ENCODE measurements at places on chromosomes 3 and 15. TPM values are rescaled to one million over a fixed set of nuclear protein-coding genes. Genes with fewer than 3 reads are reported as not detected.

PP2D1 gene
- not detected for total RNA-seq

NMB gene
- total RNA-seq = 5.1 TPM

CSPG4 gene
- 0.05 TPM for total RNA-seq

GRCh38 chr3:23916152-23916885 is 471 bp downstream of the NKIRAS1 start:
- peak overlapping the region; percentile 92 for H3K4me3 ChIP-seq
- peak overlapping the region; percentile 76 for H3K27ac ChIP-seq
- H3K36me3 ChIP-seq = peaks cover 49% of the 10 kb centered on the region
- no peaks in the 10 kb centered on the region for H3K27me3 ChIP-seq

GRCh38 chr15:101307897-101308603 is 13.0 kb upstream of the SNRPA1 start:
- H3K4me3 ChIP-seq = no peak overlapping the region
- H3K27me3 ChIP-seq = no peaks in the 10 kb centered on the region
- no peak overlapping the region for H3K27ac ChIP-seq

- H3K4me1 ChIP-seq = peaks cover 27% of the 10 kb centered on the region
- DNase-seq = peak; percentile 87
- peaks cover 9% of the 10 kb centered on the region for H3K36me3 ChIP-seq
- H3K27me3 ChIP-seq = no peaks in the 10 kb centered on the region
- peak overlapping the region; percentile 69 for H3K27ac ChIP-seq
Observed at GRCh38 chr15:55279746-55280351, 9.8 kb downstream of the RAB27A start.

- DNase-seq = peak; percentile 19
- no peaks in the 10 kb centered on the region for H3K4me1 ChIP-seq
- no peak overlapping the region for H3K4me3 ChIP-seq
- no peaks in the 10 kb centered on the region for H3K27me3 ChIP-seq
Observed at GRCh38 chr15:51658664-51659063, 22.6 kb upstream of the SCG3 start.

DNA sequence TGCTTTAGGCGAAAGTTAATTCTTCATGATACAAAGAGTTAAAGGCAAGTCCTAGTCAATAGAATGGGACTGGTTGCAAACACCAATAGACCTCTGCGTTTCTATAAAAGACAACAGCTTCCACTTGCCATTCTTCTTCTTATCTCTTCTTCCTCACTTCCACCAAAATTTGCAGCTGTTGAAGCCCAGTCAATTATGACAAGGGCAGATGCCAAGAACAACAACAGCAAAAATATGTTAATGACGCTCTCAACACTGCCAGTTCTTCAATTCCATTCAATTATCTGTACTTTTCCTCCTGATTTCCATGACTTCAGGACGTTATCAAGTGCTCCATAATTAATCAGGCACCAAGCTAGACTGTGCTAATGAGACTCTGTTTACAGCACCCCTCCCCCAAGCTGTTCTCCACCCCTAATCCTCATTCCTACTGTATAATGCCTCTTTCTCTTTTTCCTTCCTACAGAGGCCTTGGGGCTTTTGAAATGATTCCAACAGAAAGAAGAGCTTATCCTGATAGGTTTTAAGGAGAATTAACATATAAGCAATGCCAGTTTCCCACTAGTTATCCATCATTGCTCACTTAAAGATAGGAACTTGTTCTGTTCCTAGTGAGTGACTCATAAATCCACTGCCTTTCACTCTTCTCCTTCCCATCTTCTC is 1160.5 kb downstream of the IGSF11 start:
- H3K27me3 ChIP-seq = no peaks in the 10 kb centered on the region
- H3K27ac ChIP-seq = no peak overlapping the region
- H3K4me3 ChIP-seq = no peak overlapping the region
- peaks cover 17% of the 10 kb centered on the region for H3K4me1 ChIP-seq

DNA sequence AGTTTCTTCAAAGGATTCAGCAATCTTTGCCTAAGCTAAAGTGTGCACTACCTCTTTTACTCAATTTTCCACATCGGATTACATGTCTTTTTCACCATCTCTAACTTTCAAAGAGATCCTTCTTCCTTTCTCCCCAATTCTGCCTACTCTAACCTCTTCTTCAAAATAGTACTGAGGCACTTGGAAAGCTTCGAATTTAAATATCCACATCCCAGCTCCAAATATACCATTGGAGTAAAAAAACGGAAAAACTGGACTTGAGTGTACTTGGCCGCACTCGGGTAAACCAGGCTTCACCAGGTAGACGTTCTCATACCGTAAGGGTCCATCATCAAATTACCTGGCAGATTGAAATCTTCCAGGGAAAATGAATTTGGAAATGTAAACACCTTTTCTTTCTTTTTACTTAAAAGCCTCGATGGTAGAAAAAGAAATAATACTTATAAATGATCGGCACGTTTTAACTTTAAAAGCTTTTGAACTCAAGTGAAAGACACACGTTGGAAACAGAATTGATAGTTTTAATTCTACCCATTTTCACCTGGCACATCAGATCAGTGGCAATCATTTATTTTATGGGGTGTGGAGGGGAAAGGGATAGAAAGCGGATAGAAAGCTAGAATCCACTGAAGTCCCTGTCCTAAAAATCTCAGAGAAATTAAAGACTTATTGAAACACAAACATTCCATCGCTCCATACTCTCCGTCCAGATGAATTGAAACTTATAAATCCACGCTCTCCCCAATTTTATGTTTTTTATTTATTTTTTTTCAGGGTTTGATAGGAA is 8.2 kb upstream of the MEIS2 start:
- H3K4me1 ChIP-seq = no peaks in the 10 kb centered on the region
- H3K27ac ChIP-seq = no peak overlapping the region
- H3K27me3 ChIP-seq = no peaks in the 10 kb centered on the region
- H3K36me3 ChIP-seq = no peaks in the 10 kb centered on the region

Measured in MCF 10A (cell line).